ENCODE measurements at places on chromosomes 16 and 17.

- DNase-seq, result no peak
Measured at GRCh38 chr17:68646626-68647526, 45.7 kb upstream of the FAM20A start.

- DNase-seq, result no peak
Measured at GRCh38 chr16:49489686-49490320, 116.2 kb downstream of the C16orf78 start.

DNA sequence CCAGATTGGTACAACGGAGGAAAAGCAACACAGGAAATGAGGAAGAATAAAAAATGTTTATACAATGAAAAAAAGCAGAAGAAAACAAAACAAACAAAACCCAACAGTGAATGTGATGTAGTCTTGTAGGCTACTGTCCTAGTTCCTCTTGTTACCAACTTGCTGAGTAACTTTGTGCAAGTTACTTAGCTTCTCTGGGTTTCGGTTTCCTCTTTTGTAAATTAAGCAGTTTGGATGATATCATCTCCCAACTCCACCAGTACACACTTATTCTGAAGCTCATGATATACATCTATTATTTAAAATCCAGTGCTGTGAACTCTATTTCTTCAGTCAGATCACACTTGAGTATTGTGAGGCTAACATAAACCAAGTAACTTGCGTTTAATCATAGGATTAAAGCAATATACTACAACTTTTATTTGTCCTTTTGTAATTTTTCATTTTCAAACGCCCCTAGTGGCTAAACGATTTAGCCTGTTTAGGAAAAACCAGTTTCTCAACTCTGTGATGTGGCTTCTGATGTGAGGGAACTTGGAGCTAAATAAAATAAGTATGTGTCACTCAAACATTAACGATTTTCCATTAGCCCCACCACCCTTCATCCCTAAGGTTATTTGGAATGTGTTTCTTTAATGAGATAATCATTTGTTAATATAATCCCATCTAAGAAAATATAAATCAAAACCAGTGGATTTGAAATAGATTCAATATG lies 1.4 kb upstream of the UNK start:
- peak; percentile 64 for DNase-seq

GRCh38 chr17:27379888-27380533 lies 76.2 kb upstream of the KSR1 start:
- peak; percentile 43 for DNase-seq

GRCh38 chr17:40022497-40022896 lies 7.3 kb downstream of the CSF3 start:
- no peak for DNase-seq

DNA sequence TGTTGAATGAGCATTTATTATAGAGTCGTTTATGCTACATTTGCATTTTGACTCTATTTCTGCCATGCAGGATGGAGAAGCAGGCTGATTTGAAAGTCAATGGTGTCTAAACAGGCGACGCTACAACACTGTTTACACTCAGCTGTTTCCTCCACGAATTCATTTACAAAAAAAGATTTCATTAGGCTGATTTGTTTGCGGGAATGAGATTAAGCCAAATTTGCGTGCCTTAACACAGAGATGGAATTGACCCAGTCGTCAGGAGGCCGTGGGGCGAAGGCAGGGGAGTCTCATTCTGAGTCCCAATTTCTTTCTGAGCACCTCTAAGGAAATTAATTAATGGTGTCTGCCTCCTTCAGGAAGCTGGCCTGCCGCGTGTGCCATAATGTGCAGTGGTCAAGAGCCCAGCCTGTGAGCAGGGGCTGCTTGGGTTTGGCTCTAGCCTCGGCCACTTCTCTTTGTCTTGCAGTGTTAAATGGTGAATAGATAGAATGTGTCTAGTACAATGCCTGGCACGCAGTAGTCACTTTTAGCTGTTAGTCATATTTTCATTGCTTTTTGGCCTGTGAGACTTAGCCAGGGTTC lies 88.6 kb upstream of the NKD1 start:
- no peak for DNase-seq

- no peak for DNase-seq
Measured at GRCh38 chr16:85445064-85445778, 167.9 kb upstream of the GSE1 start.

DNA sequence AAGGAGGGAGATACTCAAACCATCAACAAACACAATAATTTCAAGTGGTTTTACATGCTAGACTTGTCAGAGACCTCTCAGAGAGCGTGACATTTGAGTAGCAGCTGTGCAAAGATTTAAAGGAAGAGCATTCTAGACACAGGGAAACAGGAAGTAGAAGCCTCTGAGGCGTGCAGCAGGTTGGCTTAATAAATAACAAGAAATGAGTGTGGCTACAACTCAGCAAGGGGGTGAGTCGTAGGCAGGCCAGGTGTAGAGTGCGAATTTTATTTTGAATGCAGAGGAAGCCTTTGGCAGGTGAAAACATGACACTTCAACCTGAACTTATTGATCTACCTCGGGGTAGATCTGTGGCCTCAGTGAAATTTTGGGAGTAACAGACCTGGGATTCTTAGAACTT lies 73.2 kb upstream of the MRTFB start:
- no peak for DNase-seq

GRCh38 chr17:81033535-81034167 lies 1.3 kb upstream of the BAIAP2 start:
- DNase-seq, result no peak

- DNase-seq, result no peak
Measured at GRCh38 chr16:84766978-84767773, 52.6 kb upstream of the CRISPLD2 start.

DNA sequence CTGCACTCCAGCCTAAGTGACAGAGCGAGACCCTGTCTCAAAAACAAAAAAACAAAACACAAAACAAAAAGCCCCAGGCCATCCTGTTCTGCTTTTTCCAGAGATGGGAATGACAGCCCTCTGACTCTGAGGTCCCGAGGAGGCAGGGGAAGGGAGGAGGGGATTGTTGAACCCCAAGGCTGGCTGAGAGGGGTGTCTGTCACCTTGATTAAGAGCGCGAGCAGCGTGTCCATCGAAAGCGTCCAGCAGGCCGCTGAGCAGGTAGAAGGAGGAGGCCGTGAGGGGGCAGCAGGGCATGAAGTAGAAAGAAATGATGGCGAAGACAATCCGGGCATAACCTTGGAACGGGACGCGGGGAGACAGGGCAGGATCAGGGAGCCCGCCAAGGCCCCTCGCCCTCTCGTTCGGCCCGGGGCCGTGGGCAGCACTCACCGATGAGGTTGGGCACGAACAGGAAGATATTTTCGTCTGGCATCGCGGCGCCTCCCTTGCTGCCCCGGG lies 593 bp downstream of the CDIPT start:
- no peak for DNase-seq

- DNase-seq, result no peak
Measured at GRCh38 chr16:49283376-49284049, 1.9 kb upstream of the CBLN1 start.

- DNase-seq, result no peak
Measured at GRCh38 chr16:86667035-86667434, 88.7 kb downstream of the FOXL1 start.

DNA sequence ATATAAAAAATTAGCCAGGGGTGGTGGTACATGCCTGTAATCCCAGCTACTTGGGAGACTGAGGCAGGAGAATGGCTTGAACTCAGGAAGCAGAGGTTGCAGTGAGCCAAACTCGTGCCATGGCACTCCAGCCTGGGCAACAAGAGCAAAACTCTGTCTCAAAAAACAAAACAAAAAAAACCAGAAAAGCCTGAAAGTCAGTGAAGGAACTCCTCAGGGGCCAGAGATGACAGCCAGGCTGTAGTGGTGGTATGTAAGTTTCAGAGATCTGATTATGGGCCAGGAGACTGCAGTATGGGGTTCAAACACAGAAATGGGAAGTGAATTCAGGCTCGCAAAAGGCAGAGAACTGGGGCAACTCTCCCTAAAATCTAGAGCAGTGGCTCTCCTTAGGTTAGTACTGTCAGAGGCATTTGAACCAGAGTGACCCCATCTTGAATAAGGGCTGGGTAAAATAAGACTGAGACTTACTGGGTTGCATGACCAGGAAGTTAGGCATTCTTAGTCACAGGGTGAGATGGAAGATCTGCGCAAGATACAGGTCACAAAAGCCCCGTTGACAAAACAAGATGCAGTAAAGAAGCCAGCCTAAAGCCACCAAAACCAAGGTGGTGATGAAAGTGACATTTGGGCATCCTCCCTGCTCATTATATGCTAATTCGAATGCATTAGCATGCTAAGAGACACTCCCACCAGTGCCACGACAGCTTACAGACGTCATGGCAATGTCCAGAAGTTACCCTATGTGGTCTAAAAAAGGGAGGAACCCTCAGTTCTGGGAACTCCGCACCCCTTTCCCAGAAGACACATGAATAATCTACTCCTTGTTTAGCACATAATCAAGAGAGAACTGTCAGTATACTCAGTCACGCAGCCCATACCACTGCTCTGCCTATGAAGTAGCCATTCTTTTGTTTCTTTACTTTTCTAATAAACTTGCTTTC lies 120.2 kb upstream of the XYLT1 start:
- DNase-seq, result no peak

- DNase-seq, result no peak
Measured at GRCh38 chr17:16997514-16998429, 25.9 kb upstream of the TNFRSF13B start.

GRCh38 chr16:49003022-49003421 lies 278.6 kb downstream of the CBLN1 start:
- no peak for DNase-seq

- DNase-seq, result no peak
Measured at GRCh38 chr16:84369938-84370627, 1.7 kb downstream of the ATP2C2 start.

GRCh38 chr17:82457929-82458178 lies 687 bp upstream of the NARF start:
- DNase-seq, result no peak

DNA sequence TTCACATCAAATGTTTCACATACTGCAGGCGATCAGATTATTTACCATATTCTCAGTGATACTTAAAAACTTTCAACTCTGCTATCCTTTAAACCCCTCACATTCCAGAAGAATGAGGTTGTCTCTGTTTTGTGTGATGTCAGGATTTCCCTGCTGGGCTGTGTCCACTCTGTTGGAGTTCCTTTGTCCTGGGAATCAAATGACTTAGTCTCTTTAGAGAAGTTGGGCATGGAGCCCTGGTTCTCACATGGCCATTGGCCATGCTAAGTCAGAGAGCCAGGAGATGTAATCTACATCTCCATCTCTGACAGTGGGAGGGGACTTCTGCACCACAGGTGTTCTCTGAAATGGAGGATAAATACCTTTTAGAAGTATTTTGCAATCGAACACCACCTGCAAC lies 205.1 kb upstream of the MAF start:
- DNase-seq, result no peak

- DNase-seq, result no peak
Measured at GRCh38 chr16:29767062-29767461, 11.0 kb upstream of the ZG16 start.

- no peak for DNase-seq
Measured at GRCh38 chr16:8943001-8943763, 20.5 kb downstream of the USP7 start.

DNA sequence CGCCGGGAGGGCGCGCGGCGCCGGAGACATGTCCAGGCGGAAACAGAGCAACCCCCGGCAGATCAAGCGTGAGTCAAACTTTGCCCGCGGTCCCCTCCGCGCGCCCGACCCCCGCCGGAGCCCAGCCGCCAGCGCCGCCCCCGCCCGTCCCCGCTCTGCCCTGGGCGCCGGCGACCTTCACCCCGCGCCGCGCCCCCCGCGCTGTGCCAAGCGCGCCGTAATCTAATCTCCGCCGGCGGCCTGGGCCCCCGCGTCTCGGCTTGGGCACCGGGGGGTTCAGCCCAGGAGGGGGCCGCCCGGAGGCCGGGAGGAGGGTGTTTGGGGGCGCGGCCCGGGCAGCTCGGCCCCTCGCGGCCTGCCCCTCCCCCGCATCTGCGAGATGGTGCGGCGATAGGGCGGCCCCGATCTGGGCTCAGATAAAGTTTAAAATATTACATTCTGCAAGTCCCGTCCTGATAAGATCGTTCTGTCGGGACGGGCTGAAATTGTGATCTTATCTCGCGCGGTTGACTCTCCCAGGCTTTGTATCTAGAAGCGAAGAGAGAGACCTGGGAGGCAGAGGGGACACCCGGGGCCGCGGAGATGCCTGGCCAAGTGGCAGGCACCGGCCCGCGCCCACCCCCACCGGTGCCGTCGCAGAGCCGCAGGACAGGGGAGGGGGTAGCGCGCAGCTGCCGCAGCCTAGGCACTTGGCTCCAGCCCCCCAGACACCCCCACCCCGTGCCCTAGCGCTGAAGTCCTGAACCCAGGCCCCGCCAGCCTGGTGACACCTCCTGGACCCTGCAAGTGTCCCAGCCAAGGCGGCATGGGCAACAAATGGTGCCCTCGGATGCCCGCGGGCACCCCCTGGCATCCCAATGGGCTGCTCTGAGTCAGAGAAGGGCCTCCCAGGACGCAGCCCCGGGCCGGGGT lies 787 bp downstream of the ZFPM1 start:
- no peak for DNase-seq

GRCh38 chr16:48539485-48540221 lies 70.3 kb downstream of the N4BP1 start:
- DNase-seq, result no peak

DNA sequence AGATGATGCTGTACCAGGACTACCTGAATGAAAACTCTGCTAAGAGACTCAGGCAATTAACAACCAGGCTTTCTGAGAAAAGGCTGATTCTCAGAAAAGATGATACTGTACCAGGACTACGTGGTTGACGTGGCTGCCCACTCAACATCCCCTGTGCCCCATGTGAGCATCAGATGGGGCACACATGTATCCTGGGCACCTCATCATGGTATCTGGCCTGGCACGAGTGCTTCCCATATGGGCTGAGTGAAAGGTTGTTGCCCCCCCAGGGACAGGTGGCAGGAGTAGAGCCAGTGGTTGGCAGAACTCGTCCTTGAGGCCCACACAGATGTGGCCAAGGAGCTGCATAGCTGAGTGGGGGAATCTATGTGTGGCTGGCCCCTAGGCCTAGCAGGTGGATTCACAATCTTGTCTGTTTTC lies 3.5 kb upstream of the CES4A start:
- no peak for DNase-seq

DNA sequence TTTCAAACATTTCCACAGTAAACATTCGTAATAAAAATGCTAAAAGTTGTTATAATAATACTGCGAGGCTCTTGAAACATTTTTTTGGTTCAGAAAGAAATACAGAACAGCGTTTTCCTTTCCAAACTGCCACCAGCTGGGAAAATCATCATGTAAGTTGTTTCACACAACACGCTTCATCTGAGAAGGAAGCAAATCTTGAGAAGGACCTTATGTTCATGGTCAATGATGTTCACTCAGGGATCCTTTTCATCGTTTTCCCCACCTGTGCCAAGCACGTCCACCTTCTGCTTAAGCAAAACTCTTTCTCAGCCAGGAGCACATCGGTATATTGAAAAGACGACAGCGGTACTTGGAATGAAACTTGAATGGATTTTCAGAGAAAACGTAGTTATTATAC lies 274.5 kb upstream of the ELAC2 start:
- no peak for DNase-seq

GRCh38 chr16:9780831-9781230 lies 401.4 kb downstream of the GRIN2A start:
- DNase-seq, result no peak

GRCh38 chr16:48282636-48283263 lies 35.4 kb upstream of the ABCC11 start:
- DNase-seq, result no peak

- DNase-seq, result no peak
Measured at GRCh38 chr16:35431829-35432663, 1972.6 kb downstream of the TP53TG3F start.

Data from IMR-90 (cell line).